ENCODE measurements at places on chromosomes 7 and 10.

GRCh38 chr10:58465629-58466028 is 47.0 kb upstream of the BICC1 start:
- DNase-seq, result no peak

DNA sequence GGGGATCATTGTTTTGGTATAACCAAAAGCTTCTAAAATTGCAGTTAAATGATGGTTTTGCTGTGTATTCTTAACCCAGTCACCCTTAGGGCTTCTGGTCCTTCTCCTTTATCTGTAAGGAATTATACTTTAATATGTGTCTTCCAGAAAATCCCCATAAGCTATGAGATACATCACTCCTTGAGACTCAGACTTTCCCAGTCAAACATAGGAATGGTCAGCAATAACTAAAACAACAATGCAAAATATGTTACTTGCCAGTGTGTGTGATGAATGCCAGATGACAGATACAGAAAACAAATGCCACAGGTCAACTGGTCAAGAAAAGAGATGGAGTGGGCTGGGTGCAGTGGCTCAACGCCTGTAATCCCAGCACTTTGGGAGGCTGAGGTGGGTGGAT is 10.1 kb downstream of the ADD3 start:
- no peak for DNase-seq

GRCh38 chr7:43467406-43467805 is 115.5 kb upstream of the STK17A start:
- DNase-seq, result no peak

DNA sequence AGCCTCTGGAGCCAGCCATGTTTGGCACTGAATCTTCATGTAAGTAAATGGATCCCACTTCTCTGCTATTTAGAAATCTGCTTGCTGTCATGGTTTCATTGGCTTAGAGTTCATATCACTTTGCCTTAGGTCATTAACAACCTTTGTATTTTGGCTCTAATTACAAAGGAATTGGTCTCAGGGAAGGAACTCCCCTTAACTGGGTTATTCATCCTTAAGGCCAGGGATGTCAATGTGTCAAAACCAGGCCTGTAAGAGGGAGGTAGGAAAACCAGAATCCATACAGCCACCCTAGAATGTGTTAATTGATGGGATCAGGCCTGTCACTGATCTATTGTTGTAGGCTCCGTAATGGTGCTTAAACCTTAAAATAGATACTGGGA is 67.3 kb downstream of the ST7 start:
- no peak for DNase-seq

DNA sequence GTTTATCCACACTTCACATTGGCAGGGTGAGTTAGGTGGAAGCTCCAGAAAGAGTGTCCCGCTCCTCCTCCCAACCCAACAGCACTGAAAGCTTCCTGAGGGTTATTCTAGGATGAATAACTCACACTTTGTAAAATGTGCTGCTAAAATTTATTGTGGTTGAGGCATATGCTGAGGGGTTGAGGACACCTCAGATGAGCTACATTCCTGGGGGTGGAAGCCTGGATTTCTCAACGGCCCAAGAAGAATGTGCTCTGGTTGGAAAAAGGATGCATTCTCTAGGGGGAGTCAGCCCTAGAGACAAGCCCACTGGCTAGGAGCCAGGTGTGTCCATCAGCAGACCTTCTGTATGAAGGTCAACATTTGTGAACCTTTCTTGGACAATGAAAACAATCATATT is 91.5 kb upstream of the PDE1C start:
- no peak for DNase-seq

GRCh38 chr7:96126382-96126781 is 195.5 kb downstream of the SLC25A13 start:
- no peak for DNase-seq

DNA sequence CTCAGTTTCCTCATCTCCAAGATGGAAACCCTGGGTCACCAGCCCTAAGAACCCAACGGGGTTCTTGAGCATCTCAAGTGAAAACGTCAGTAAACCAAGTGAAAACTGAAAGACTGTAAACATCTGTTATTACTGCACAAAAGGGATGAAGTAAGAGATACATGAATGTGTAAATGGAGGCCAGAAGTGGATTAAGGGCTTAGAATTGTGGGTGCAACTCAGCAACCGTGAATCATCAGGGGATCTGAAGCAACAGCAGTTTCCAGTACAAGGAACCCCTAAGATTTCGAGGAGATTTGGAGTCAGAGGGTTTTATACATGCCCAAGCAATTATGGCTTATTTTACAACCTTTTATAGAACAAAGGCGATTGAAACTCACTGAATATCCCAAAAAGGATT is 95.7 kb upstream of the SVIL start:
- DNase-seq, result no peak

DNA sequence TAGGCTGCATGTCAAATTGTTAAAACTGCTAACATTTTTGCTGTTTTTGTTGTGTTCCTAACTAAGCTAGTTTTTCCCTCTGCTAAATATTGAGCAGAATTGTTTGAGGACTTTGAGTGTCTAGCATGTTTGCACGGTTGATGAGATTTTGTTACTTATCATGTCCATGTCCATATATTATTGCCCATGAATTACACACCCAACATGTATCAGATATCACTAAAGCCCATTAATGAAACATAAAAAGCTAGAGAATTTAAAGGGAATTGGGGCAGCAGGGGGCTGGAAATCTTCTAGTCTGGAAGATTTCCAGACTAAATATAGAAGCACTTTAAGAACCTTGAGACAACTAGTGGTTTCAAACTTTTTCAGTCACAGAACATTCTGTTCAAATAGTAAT is 197.7 kb downstream of the SNX10 start:
- DNase-seq, result no peak

- DNase-seq, result no peak
Observed at GRCh38 chr7:3916146-3916545, 615.1 kb downstream of the SDK1 start.

DNA sequence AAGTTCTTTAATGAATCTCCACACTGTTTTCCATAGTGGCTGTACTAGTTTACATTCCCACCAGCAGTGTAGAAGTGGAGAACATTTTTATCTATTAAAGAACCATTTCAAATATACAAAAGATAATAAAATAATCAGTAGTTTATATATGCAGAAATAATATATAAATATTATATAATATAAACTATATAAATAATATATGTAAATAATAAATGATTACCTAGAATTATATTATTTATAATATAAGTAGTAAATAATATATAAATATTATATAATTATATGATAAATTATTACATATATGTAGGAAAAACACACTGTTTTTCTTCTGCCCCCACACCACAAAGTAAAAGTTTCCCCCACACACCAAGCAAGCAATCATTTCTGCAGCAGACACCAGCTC is 83.5 kb upstream of the NEUROD6 start:
- DNase-seq, result no peak

DNA sequence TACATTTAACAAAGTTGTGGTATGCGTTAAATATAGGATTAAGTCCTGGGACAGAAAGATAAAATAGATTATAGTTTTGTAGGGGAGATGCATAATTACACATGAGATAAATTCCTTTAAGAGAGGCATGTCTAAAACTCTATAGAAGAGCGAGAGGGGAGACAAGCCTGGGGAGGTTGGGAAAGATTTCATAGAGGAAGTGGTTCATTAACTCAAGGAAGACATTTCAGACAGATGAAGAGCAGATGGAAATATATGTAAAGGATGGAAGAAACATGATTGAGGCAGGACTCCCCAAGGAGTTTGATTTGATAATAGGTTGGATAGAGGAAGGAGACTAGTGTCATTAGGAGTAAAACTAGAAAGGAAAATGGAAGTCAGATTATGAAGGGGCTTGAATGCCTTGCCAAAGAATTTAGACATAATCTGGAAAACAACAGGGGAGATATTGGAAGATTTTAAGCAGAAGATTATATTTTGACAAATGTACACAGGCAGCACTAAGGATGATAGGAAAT is 96.1 kb downstream of the PHTF2 start:
- no peak for DNase-seq

Data from T-helper 2 cell (primary cell).